ENCODE measurements at places on chromosomes 1 and 21. TPM values are rescaled to one million over a fixed set of nuclear protein-coding genes. Genes with fewer than 3 reads are reported as not detected.

- no peak for DNase-seq
Observed at GRCh38 chr1:12314333-12314903, 84.6 kb downstream of the VPS13D start.

GRCh38 chr1:29599826-29600225 lies 363.5 kb downstream of the PTPRU start:
- DNase-seq = no peak

GRCh38 chr1:1101503-1101902 lies 14.4 kb downstream of the C1orf159 start:
- no peak for DNase-seq

- DNase-seq = no peak
Observed at GRCh38 chr1:102742426-102742825, 365.9 kb downstream of the COL11A1 start.

- DNase-seq = no peak
Observed at GRCh38 chr21:37842163-37842919, 73.9 kb downstream of the KCNJ6 start.

- no peak for DNase-seq
Observed at GRCh38 chr1:68751723-68752122, 254.8 kb upstream of the DEPDC1 start.

- DNase-seq = no peak
Observed at GRCh38 chr1:243268751-243269460, 13.1 kb downstream of the SDCCAG8 start.

DNA sequence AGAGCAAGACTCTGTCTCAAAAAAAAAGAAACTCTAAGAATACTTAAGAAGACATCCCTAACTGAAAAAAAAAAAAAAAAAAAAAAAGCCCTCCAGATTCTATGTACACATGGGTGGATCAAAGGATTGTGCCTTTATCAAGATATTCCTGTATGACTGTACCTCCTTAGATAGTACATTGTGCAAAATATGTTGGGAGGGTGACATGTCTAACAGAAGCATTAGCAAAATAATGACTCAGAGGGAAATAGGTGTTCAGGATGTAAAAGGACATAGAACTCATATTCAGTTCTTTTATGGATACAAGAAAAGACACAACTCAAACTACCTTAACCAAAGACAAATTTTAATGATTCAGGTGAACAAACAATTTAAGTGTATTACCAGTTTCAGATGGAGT lies 269.8 kb upstream of the KAZN start:
- no peak for DNase-seq

DNA sequence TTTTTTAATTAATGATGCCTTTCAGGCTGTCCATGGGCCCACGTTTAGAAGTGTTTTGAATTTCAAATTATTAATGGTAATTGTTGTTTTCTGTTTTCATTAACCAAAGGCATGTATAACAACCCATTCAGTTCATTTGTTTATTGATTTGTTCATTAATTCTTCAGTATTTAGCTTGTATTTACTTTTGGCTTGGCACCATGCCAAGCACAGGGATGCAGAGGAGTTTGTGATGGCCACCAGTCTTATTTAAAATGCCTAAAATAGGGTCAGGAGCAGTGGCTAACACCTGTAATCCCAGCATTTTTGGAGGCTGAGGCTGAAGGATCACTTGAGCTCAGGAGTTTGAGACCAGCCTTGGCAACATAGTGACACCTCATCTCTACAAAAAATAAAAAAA lies 75.3 kb downstream of the ROR1 start:
- DNase-seq = no peak

DNA sequence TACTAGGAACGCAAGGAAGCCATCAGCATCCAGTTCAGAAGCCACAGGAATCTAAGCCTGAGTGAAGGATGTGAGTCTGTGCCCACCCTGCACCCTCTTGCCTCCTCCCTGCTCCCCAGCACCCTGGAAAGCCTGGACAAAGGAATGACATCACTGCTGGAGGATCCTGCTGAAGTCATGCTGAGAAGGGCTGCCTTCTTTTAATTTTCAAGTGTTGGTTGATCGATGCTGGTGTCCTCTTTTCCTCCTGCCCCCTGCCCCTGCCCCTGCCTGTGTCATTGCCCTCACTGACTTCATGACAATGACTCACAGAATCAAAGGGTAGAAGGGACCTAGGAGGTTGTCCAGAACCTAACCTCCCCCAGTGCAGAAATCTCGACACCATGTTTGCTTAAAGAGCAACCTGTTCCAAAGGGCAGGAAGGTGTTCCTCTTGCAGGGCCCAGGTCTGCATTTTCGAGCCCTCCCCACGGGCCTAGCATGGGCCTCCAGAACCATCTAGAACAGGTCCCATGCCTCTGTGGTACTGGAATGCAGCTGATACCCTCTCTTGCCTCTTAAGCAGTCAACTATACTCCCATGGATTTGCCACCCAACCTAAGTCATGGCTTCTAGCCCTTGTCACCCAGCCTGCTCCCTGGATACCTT lies 9.6 kb downstream of the DHRS3 start:
- DNase-seq = no peak

GRCh38 chr1:107548276-107548675 lies 407.4 kb downstream of the NTNG1 start:
- no peak for DNase-seq

DNA sequence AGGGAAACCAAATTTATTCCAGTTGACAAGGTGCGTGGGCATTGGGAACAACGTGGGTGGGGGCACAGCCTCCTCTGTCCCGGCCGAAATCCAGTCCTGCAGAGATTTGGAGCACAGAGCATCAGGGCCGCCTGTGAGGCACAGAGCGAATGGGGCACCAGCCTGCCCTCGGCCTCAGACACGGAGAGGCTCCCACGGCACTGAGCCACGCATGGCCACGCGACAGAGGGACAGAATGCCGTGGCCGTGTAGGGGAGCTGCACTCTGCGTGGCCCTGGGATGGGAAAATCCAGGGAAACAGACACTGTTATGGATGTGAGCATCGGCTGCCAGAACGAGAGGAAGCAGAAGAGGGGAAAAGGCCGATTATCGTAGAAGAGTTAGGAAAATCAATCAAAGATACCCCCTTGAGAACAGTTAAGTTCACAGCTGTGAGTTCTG lies 13.5 kb upstream of the C1orf159 start:
- DNase-seq = no peak

DNA sequence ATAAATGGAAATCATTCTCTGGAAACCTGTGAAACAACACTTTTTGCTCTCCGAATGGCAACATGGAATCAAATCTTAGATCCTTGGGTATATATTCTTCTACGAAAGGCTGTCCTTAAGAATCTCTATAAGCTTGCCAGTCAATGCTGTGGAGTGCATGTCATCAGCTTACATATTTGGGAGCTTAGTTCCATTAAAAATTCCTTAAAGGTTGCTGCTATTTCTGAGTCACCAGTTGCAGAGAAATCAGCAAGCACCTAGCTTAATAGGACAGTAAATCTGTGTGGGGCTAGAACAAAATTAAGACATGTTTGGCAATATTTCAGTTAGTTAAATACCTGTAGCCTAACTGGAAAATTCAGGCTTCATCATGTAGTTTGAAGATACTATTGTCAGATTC lies 45.7 kb downstream of the PTGFR start:
- no peak for DNase-seq

GRCh38 chr1:98051065-98051675 lies 130.3 kb upstream of the DPYD start:
- DNase-seq = peak; percentile 93

DNA sequence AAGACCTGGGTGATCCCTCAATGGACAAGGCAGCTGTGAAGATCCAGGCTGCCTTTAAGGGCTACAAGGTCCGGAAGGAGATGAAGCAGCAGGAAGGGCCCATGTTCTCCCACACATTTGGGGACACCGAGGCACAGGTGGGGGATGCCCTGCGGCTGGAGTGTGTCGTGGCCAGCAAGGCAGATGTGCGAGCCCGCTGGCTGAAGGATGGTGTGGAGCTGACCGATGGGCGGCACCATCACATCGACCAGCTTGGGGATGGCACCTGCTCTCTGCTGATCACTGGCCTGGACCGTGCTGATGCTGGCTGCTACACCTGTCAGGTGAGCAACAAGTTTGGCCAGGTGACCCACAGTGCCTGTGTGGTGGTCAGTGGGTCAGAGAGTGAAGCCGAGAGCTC lies 85.2 kb downstream of the TRIM11 start:
- no peak for DNase-seq

DNA sequence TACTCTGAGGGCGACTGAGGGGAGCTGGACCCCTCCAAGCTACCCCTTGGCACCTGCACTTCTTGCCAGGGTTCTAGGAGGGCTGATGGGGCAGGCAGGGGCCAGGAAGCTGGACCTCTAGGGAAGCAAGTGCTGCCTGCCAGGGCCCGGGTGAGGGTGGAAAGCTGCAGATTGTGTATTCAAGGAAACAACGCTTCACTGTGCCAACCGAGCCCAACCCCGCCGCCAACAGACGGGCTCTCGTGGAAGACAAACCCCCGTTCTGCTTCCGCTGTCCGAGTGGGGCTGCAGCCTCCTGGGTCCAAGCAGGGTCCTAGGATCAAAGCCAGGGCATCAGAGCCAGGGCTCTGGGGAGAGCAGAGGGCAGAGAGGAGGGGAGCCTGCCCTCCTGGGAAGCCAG lies 3.2 kb downstream of the EFHD2 start:
- no peak for DNase-seq

DNA sequence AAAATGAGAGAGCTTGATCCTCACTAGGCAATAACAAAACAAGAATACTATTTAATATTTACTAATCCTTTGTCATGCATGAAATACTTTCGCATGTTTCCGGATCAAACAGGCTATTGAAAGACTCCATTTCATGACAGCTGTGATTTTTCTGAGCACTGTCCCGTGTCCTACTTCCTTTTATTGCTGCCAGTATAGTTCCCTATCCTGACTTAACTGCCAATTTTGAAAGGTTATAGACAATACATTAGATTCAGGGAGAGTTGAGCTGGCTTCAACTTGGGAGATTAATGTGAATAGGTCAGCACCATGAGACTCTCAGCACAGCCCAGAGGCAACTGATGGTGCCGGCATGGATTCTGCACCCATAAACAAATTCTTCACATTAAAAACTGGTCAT lies 225.8 kb downstream of the VAV3 start:
- no peak for DNase-seq

DNA sequence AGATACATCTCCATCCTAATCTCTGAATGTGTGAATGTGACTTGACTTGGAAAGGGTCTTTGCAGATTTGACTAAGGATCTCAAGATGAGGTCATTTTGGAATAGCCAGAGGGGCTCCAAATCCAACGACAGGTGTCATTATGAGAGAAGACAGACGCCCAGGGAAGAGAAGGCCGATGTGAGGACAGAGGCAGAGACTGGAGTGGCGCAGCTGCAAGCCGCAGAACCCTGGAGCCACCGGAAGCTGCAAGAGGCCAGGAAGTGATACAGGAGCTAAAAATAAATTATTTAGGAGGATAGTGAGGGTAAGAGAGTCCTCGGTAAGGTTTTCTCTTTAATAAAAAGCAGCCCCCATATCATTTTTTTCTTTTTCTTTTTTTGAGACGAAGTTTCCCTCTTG lies 9.7 kb upstream of the AADACL4 start:
- DNase-seq = no peak

DNA sequence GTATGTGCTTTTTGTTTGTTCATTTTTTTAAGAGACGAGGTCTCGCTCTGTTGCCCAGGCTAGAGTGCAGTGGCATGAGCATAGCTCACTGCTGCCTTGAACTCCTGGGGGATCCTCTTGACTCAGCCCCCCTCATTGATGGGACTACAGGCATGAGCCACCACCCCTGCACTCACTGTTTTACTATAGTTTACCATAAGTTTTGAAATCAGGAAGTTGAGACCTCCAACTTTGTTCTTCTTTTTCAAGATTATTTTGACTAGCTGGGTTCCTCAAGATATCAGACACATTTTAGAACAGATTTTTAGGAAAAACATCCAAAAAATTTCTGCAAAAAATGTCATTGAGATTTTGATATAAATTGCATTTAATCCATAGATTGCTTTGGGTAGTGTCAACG lies 120.4 kb upstream of the FGGY start:
- no peak for DNase-seq

DNA sequence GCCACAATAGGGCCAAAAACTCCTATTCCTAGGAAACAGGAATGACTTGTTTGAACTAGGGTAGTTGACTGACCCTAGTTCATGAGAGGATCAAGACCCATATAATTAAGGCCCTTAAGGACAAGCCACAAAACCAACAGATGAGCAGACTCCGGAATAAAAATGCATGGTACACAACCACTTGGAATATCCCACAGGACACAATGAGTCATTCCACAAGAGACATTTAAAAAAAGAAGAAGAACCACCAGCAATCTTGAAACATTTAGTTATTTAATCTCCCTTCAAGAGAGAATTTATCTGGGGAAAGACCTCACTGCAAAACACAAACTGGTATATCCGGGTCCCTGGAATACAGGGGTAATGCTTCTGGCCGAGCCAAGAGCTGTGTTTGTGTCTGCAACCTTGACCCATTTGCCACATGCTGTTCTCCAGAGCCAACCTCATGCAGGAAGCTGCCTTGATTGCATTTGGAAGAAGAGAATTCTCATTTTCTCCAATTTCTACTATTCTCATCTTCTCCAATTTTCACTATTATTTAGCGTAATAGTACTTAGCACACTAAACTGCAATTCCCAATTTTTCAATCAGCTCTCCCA lies 135.5 kb downstream of the TGFBR3 start:
- no peak for DNase-seq

DNA sequence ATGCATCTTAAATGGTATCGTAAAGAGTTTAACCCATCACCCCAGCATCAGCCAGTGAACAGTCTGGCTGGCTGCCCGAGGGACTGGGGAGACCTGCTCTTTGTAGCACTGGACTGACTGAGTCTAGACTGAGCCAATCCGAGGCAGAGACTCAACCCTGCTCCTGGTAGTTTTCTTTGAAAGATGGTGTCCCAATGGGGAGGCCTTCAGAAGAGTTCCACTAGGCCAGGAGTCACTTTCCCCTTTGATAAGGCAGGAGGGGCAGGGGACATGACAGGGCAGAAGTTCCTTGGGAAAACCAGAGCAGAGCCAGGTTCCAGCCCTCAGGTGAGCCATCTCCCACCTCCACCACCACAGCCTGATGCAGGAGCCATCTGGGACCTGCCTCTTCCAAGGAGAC lies 203.5 kb downstream of the CAMTA1 start:
- DNase-seq = no peak

DNA sequence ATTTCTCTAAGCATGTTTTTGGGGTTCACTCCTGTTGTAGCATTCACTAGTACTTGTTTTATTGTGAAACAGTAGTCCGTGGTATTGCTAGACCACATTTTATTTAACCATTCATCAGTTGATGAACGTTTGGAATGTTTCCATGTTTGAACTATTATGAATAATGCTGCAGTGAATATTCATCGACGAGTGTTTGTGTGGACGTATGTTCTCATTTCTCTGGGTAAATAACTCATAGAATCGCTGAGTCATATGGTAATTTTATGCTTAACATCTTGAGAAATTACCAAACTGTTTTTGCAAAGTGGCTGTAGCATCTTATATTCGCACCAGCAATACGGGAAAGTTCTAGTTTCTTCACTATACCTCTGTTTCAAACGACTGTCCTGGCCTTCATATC lies 28.0 kb upstream of the KAZN start:
- DNase-seq = no peak

GRCh38 chr1:91745640-91746373 lies 140.1 kb downstream of the TGFBR3 start:
- no peak for DNase-seq

- no peak for DNase-seq
Observed at GRCh38 chr1:2807678-2808385, 6.3 kb upstream of the TTC34 start.

The CFAP74 gene
- not detected for total RNA-seq

The ELOVL1 gene
- 76.8 TPM for total RNA-seq

The TSTD1 gene
- total RNA-seq = 49.7 TPM

The LEMD1 gene
- total RNA-seq = not detected

The KRTAP12-2 gene
- total RNA-seq = not detected
